ENCODE measurements at places on chromosomes 2 and 18.

DNA sequence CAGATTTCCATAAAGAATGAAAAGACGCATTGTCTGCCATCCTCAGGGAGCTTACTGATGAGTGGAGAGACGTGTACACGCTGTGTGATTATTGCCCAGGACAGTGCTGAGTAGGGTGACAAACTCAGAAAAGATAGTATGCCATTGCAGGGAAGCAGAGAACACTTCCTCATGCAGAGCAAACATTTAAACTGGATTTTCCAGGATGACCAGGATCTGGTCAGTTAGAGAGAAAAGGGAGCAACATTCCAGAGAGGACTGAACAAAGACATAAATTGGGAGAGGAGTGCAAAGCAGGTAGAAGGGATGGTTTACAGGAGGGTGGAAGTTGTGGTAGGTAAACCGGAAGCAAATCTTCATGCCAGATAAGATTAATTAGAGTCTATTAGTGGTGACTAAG lies 2.3 kb downstream of the SLC9A2 start:
- DNase-seq, result no peak

- DNase-seq, result no peak
Observed at GRCh38 chr2:198098918-198099317, 294.5 kb downstream of the PLCL1 start.

- DNase-seq, result no peak
Observed at GRCh38 chr18:10329101-10329500, 125.3 kb upstream of the APCDD1 start.

DNA sequence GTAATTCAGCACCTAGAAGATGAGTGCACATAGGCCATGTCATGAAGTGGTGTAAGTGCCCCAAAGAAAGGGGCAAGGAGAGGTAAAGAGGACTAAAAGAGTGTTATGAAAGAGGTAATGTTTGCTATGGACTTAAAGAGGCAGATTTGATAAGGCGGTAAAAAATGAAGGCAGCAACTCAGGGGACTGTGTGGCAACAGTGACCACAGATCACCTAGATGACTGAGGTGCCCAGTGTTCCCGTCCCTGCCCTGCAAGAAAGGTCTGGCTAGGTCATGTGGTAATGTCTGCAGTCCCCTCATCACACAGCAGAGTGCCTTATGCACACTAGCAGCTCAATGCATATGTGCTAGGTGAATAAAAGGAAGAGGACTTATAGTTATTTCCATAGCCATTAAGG lies 356.8 kb downstream of the LRRTM1 start:
- no peak for DNase-seq

DNA sequence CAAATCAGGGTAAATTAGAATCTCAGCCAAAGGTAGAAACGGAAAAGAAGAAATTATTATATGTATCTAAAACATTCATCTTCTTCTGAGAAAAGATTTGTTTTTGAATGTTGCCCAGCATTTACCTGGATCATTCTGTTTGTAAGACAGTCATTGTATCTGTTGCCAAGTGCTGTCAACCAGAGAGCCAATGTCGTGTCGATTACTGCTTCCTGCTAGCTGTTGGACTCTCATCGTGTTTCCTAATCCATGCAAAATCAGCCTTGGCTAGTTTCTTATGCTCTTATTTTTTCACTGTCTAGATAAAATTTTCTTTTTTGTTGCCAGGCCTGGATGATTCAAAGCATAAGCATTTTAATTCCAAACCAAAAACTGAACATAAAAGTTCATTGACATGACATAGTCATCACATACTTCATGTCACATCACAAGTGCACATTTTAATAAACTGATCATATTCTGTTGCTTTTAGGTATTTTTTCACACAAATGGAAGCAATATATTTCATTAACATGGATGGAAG lies 202.3 kb downstream of the KCNH7 start:
- DNase-seq, result no peak

DNA sequence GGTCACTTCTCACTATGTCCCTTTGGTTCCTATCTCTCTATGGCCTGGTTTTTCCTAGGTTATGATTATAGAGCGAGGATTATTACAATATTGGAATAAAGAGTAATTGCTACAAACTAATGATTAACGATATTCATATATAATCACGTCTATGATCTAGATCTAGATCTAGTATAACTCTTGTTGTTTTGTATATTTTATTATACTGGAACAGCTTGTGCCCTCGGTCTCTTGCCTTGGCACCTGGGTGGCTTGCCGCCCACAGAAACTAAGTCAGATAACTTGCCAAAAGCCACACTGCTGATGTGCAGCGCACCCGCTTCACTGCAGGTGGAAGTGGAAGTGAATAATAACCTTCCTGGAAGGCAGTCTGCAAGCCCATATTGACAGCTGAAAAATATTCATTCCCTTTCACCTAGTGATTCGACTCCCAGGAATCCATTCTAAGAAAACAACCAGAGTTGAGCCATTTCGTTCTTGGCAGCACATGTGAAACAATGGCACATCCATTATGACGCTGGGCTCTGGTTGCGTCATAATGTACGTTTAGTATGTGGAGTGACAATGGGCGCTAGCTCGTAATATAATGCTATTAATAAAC lies 725 bp upstream of the ANKRD53 start:
- no peak for DNase-seq

- no peak for DNase-seq
Observed at GRCh38 chr2:122966461-122966860, 1058.6 kb upstream of the CNTNAP5 start.

DNA sequence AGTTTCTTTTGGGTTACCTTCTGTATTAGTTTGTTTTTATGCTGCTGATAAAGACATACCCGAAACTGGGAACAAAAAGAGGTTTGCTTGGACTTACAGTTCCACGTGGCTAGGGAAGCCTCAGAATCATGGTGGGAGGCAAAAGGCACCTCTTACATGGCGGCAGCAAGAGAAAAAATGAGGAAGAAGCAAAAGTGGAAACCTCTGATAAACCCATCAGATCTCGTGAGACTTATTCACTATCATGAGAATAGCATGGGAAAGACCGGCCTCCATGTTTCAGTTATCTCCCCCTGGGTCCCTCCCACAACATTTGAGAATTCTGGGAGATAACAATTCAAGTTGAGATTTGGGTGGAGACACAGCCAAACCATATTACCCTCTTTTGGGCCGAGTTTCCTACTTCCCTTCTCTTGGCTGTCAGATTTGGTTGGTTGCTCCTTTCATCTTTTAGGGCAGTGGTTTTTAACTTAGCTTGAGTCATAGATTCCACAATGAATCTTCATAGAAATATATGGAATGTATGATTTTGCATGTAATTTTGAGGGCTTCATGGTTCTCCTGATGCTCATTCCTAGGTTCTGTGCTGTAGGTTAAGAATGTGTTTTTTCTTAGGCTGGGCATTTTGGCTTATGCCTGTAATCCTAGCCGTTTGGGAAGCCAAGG lies 44.2 kb downstream of the CEP192 start:
- DNase-seq, result no peak

- no peak for DNase-seq
Observed at GRCh38 chr2:133265432-133265949, 302.8 kb downstream of the NCKAP5 start.

GRCh38 chr2:9194352-9194751 lies 12.3 kb upstream of the ASAP2 start:
- no peak for DNase-seq

DNA sequence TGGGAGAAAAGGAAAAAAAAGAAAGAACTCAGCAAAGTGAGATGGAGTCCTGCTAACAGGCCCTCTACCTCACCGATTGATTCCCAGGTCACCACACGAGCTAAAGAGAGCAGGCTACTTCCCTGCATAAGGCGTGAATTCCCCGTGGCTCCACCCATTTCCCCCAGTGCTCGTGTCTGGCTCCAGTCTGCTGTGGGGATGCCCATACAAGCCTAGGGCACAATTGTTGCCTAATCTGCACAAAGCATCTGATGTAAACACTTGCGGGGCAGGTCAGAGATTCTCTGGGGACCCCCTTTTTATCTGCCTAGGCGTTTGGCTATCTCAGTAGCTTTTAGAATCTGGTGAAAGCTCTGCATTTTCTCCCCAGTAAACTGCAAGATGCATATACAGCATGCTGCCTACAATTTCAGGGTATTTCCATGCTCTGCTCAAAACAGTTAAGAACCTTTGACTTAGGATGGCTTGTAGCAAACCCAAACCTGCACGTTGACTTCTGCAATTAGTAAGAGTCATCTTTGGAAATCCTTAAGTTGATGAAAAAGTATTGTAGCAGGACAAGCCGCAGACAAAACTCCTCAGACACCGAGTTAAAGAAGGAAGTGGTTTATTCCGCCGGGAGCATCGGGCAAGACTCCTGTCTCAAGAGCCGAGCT lies 34.8 kb downstream of the MYO3B start:
- DNase-seq, result no peak

DNA sequence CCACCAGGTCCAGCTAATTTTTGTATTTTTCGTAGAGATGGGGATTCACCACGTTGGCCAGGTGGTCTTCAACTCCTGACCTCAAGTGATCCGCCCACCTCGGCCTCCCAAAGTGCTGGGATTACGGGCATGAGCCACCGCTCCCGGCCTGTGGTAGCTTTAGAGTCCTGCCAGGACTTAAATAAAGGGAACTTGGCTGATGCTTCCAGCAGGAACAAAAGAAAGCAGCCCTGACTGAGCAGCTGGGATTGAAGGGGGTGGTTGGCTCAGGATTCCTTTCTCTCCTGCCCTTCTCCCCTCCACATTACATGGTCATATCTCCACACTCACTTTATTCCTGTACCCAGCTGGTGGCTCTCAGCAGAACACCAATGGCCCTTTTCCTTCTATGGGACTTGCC lies 20.0 kb downstream of the EFHD1 start:
- DNase-seq, result no peak

DNA sequence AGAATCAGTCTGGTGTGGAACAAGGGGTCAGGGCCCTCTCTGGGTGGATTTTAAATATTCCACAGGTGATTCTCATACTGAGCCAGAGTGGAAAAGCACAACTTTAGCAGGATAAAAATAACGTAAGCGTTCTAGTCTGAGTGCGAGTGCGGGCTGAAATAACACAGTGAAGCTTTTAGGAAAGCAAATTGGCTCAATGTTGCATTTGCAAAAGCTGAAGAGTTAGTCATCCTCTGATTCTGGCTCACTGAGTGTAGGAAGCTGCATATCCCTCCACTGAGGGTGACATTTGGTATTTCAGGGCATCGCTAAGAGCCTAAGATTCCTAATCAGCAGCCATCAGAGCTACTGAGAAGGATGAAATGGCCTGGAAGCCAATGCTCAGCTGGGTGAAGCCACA lies 134.7 kb downstream of the RIF1 start:
- DNase-seq, result no peak

DNA sequence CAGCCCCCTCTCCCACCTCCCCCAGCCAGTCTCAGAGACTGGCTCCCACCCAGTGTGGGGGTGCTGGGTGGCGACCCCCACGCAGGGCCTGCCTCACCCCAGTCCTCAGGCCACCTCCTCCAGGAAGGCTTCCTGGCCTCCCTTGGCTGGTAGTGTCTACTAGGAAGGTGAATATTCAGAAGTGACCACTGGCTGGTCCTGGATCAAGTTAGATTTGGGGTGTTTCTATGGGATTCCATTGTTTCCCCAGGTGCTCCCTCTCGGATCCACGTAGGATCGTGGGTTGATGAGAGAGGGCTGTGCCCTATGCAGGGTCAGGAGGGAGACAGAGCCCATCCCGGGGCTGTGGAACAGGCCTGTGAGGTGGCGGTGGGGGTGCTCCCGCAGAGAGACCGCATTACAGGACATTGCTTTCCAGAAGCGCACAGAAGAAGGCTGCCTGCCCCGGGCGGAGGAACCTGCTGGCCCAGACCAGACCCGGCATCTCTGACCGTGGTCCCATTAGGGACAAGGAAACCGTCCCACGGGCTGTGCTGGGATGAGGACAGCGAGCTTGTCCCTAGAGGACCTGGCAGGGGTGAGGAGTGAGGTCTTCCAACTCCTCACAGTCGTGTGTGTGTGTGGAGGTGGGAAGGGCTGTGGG lies 3.3 kb downstream of the PDCD1 start:
- DNase-seq, result no peak

GRCh38 chr2:25674077-25674362 lies 643 bp upstream of the DTNB start:
- DNase-seq, result no peak
